ENCODE measurements at places on chromosomes 3 and 15.

DNA sequence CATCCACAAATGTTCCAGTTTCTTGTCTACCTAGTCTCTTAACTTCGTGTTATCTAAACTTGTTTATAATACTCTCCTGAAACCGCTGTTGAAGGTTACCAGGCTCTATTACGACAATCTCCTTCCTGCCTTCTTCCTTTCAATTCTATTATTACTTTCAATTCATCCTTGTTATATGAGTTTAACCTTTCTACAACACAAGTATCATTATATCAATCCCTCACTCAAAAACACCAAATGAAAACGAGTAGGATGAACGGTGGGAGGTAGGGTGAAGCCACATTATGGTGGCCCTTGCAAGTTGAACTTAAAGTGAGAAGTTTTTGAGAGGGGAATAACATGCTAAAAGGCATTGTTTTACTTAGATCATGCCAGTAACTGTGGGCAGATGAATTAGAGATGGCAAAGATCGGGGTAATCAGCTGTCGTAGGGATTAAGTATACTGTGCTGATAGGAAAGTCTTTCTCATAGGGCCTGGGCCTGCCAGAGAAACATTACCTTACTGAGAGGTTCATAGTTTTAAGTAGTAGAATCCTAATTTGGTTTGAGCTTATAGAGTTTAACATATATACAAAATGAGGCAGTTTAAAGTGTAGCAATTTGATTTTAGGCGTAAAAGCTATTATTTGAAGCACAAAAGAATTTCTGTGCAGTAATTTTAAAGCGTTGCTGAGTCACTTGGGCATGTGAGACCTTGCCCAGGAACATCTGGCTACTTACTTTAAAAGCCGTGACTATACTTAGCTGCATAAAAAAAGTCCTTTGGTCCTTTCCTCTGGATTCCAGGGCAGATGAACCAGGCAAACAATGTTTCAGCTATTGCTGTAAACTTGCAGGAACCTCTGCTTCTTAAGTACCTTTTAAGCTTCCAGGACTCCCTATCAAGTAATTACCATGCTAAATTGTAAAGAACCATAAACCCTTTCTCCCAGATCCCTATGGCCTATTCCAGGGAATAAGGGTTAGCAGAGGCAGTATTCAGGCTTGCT, 3.3 kb upstream of the CEP97 start:
- no peak for DNase-seq

- no peak for DNase-seq
These were observed 31.7 kb downstream of the GRIP2 start for GRCh38 chr3:14508505-14508819.

GRCh38 chr3:134374105-134374790, at the start of gene AMOTL2:
Gene AMOTL2 (minus strand): TSS chr3:134374447. CDS start chr3:134371433, 3,014 bp downstream.
- DNase-seq: peak; percentile 98

GRCh38 chr3:45034612-45035252, 8.6 kb downstream of the CLEC3B start:
- DNase-seq: no peak

DNA sequence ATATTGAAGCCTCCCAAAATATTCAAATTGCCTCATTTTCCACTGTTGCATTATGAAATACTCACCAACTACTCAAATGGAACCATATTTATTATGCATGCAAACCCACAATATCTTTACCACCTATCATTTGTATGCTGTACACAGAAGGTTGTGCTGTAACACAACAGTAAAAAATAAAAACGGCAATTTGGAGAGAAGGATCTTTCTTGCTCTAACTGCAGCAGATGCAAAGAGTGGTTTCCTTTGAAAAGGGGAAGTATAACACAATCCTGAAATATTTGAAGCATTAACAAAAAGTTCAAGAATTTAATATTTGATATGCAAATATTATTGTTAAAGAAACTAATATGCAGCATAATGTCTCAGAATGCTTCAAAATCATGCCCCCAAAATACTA, 244.5 kb upstream of the SUCLG2 start:
- no peak for DNase-seq

GRCh38 chr3:61858054-61858453, 296.7 kb downstream of the PTPRG start:
- peak; percentile 38 for DNase-seq

DNA sequence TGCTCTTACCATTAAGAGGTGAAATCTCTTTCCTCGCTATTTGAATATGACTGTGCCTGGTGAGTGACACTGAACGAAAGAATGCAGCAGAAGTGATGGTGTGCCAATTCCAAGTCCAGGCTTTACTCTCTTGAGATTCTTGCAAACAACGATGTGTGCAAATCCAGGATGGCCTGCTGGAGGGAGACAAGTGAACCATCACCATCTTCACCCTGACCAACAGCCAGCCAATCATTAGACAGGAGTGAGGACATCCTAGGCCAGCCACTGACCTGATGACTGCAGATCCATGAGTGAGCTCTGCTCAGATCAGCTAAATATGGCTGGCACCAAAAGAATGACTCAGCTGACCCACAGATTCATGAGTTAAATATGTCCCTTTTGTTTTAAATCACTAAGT, 878.0 kb downstream of the PDCD6IP start:
- DNase-seq: peak; percentile 62

GRCh38 chr3:161187046-161187445, 34.1 kb upstream of the NMD3 start:
- no peak for DNase-seq

GRCh38 chr15:89143503-89144162, 55.4 kb downstream of the ABHD2 start:
- peak; percentile 91 for DNase-seq

DNA sequence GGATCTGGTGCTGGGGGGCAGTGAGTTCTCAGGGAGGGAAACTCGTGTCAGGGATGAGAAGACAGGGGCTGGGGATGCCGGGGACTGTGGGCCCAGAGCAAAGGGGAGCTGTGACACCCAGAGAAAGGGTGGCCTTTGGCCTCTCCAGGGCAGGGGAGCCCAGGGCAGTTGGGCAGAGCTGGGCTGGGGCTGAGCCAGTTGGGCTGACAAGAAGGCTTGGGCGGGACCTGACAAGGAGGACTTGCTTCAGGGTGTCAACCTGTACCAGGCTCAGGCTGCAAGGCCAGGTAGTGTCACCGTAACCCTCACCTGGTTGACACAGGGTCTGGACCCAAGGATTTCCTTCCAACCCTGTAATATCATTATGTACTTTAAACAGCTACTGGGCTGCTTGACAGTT, 13.2 kb upstream of the ANPEP start:
- DNase-seq: no peak

DNA sequence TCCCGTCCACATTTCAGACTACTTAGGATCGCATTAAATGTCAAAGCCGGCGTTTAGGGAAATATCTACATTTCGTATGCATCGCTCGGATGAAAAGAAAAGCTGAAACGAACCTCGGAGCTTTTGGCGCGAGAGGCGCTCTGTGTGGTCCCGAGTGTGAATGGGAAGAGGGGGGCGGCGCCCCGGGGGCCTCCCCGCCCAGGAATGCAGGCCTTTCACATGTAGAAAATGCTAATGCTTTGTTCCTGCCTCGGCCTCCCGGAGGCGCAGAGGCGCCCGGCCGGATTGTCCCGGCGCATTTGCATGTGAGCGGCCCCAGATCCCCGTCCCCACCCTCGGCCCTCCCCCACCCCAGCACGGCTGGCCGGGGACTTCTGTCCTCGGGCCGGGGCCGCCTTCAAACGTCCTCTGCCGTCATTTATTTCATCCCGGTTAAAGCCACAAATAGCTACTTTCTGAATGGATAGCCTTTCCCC, 37.0 kb upstream of the TRIM71 start:
- peak; percentile 63 for DNase-seq

GRCh38 chr3:46349484-46350261, 4.2 kb upstream of the CCR2 start:
- DNase-seq: no peak

GRCh38 chr3:23776352-23776891, 29.3 kb upstream of the UBE2E1 start:
- peak; percentile 84 for DNase-seq

DNA sequence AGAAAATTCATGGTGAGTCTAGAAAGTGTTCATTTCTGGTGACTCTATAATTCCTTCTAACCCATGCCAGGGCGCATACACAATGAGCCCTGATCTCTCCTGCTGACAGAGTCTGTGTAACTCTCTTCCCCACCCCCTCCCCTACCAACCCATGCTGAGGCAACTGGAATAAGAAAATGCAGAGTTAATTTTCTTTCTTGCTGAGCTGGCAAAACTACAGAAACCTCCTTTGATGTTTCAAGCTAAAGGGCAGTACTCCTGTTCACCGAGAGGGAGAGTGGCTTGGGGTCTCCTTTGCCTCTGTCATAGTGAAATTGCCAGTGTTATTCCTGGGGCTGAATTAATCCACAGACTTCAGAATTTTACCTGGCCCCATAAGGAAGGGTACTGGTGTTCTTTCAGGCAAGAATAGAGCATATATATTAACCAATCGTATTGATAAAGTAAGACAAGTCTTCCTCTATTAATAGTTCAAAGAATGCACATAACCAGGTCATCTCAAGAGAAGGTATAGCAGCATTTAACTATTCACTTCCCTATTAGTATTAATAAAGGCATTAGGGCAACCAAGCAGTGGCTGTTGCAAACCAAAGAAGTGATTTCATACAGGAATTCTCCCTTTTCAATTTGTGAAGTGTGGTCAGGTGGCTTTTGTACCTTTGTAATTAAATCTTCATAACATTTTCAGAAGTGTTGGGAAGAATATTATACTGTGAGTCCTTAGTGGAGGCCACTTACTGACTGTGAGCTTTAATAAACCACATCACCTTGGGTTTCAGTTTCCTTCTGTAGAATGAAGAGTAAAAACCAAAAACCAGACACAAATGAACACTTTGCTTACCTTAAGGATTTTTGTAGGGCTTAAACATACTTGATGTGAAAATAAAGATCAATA, 4.1 kb downstream of the GAP43 start:
- DNase-seq: no peak

- peak; percentile 98 for DNase-seq
These were observed 108.5 kb upstream of the PFN2 start for GRCh38 chr3:150079029-150079739.

DNA sequence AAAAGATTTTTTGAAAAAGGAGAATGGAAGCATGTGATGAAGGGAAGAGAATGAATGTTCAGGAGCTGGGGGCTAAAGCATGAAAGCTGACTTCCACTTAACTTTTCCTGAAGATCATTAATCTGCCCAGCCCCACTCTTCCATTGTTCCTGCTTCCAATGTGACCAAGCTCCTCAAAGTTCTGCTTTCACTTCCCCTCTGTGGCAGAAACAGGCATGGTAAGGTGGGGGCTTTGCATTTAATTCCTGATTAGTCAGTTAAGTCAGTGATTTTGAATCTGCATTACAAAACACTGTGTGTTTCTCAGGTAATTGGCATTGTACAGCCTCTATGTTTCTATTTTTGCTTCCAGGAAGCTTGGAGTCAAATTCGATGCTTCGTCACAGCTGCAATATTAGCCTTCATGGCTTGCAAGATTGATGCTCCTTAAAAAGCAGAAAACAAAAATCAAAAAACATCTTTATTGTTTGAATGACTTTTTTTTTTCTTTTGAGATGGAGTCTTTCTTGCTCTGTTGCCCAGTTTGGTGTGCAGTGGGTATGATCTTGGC, 7.3 kb upstream of the TM6SF1 start:
- no peak for DNase-seq

DNA sequence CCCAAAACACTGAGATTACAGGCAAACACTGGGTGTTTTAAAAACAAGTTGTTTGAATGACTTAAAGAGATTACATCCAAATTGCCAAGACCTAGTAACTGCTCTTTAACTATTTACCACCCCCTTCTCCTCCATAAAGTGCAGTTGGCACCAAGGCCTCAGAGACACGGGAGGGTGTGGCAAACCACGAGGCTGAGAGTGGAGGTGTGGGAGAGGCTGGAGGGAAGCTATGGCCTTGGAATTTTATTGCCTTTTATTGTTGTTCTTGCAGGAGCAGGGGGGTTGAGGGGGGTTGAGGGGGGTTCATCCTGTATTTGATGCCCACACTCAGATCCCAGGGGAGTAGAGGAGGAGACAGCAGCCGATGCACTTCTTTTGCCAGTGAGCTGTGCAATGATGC, 75.9 kb upstream of the CTDSPL start:
- DNase-seq: no peak

- DNase-seq: peak; percentile 99
These were observed at the start of gene THBS1 for GRCh38 chr15:39580485-39581241. Gene THBS1 (plus strand): TSS chr15:39581079. CDS start chr15:39581858, 779 bp downstream.

DNA sequence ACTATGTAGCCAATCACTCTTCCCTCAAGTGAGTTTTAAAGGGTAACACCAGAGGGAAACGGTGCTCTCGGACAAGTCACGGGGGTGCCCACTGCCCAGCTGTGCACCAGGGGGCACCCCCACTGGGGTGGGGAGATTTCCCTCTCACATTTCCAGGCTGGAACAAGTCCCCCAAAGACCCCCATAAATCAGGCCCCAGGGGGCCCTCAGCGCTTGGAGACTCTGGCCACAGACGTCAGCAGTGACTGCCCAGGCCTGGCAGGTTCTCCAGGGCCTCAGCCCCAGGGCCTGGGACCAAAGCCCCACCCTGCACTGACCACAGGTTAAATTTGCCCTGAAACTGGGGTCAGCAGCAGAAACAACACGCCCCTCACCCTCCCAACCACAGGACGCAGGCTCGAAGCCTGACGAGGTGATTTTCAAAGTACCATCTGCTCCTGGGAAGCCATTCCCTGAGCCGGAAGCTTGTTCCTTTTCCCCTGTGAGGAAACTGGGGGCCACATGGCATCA, 17.0 kb downstream of the XXYLT1 start:
- DNase-seq: no peak

GRCh38 chr3:132022914-132023313, 11.9 kb downstream of the CPNE4 start:
- no peak for DNase-seq

DNA sequence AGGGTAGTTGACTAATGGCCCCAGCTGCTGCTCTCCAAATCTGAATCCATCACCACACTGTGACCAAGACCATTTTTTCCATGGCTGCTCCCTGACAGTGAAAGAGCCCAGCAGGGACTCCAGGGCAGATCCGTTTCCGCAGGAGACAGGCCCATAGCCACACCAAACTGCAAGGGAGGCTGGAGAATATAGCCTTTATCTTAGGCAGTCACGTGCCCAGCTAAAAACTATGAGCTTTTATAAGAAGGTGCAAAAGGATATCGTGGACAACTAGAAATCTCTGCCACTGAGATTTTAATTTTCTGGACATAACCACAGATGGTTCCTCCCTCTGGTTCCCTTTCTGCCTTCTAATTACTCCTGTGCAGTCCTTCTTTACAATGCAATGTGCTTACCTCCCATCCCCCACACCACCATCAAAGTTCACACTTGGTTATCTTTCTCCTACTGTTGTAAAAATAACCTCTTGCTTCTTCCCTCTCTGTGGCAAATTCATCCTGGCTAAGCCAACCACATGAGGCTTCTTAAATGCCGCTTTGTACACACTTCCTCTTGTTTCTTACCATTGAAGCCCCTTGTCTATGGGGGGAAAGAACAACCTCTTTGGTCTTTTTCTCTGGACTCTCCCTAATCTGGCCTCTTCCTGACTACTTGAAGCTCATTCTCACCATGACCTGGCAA, 233.7 kb downstream of the SHQ1 start:
- no peak for DNase-seq

- peak; percentile 83 for DNase-seq
These were observed 194.1 kb upstream of the ZBTB20 start for GRCh38 chr3:115341208-115341607.

GRCh38 chr3:49298511-49298910, 21.5 kb upstream of the C3orf62 start:
- DNase-seq: no peak

GRCh38 chr3:23580096-23580713, 225.6 kb upstream of the UBE2E1 start:
- peak; percentile 49 for DNase-seq
